NCI-H526 (cell line): ENCODE measurements at places on chromosomes 3 and 15.

GRCh38 chr3:10274601-10275000 is 18.1 kb downstream of the GHRL start:
- DNase-seq: no peak

- no peak for DNase-seq
Measured at GRCh38 chr3:131914090-131914691, 120.6 kb downstream of the CPNE4 start.

DNA sequence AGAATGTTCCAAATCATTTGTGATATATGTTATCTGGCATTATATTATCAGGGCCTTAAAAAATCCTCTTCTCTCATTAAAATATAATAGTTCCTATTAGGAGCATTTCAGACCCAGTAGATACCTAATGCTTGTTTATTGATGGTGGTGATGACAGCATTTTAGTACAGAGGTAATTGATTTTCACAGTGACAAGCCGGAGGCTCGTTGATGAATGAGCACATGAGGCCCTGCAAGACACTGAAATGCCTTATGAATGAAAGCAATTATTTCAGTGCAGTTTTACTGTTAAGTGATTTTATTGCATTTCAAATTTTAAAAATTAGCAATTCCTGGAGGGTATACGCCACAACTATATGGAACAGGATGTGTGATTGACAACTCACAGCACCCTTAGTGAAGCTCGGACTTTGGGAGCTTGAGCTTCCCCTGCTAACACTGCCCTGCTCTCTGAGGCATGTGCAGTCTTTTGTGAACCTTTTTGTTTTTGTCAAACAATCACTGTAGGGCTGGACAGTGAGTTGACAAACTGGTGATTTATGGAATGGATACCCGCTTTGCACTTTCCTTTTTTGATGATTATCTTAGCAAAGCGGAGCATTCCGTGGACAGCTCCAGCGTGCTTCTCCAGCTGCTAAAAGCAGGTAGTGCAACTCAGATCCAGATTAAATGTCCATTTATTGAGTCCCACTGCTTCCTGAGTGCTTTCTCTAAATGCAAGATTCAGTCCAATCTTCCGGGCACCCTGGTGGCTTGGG is 187.0 kb upstream of the ATP10A start:
- no peak for DNase-seq

GRCh38 chr3:145671121-145671520 is 489.9 kb downstream of the PLOD2 start:
- no peak for DNase-seq

GRCh38 chr3:32991781-32992180 is 40.3 kb downstream of the CCR4 start:
- no peak for DNase-seq

DNA sequence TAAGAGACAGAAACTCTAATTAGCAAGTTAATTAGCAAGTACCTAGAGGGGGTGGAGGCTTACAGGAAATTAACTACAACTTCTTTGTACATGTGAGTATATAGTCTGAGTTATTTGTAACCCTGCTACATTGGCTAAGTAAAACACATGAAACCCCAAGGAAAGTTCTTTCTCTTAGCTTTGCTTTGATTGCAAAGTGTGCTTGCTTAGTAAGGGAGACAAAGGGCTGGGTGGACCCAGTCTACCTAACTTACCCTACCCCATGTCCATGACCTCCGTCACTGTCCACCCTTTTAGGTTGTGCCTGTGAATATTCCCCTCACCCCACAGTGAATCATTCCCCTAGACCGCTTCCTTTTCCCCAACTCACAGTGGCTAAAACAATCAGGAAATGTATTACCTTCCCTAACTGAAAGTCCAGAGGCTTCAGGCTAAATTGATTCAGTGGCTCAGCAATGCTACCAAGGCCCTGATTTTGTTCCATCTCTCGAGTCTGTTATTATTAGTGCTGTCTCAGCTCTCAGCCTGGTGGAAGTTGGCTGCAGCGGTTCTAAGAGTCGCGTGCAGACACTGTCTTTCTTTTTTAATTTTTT is 31.1 kb upstream of the RYR3 start:
- DNase-seq: no peak

- no peak for DNase-seq
Measured at GRCh38 chr3:183260167-183260904, 7.3 kb downstream of the B3GNT5 start.

DNA sequence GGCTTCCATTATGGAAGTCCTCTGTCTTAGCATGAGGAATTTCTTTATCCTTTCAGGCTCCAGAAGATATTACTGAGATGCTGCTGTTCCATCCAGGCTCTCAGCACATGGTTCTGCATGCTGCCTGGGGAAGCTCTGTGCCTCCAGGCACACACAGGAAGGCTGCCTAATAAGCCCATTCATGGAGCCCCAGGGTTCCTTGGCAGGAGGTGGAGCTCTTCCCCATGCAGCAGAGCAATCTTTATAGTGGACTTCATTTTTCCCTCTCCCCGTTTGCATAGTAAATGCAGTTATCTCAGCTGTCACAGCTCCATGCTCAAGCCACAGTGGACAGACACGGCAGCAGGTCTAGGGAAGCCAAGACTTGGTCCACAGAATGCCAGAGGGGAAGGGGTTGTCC is 57.6 kb downstream of the BOC start:
- DNase-seq: no peak

DNA sequence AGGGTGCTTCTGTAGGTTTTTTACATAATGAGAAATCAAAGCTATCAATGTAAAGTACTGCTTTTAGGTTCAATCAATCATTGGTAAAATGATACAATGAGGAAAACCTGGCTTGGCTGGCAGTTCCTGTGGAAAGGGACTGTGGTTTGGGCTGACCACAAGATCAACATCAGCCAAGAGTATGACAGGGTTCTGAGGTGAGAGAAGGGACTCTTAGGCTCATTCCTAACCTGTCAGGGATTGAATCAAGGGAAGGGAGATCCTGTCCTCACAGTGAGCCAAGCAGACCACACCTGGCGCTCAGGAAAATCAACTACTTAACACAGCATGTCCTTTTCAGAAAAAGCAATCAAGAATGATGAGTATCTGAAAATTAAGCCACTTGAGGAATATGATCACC is 111.1 kb downstream of the MAGI1 start:
- DNase-seq: no peak
